Left cardiac atrium (tissue), 4 donors: ENCODE measurements at places on chromosomes 11 and 22. TPM values are rescaled to one million over a fixed set of nuclear protein-coding genes. Genes with fewer than 3 reads are reported as not detected.

DNA sequence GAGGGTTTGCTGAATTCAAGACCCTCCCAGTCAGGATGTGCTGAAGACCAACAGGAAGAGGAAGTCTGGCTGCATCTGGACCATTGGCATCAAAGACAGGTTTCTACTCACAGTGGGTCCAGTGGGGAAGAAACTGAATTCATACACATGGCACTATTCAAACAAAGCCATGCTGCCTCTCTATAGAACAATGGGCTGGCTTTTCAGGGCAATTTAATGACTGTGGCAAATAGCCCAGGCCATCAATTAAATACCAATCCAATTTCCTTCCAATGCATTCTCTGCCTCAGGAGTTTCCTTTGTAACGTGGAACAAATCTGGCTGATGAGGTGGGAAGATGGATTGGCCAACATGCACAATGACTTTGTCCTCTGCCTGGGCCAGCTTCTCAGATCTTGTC, 98.6 kb downstream of the SEZ6L start:
- no peak for DNase-seq

GRCh38 chr11:121372671-121373429, 79.3 kb upstream of the SORL1 start:
- no peak for DNase-seq

The LGR4 gene
- total RNA-seq: 33.3 TPM

The IL17REL gene
- not detected for total RNA-seq

The RHOD gene
- total RNA-seq: 33.6 TPM

The HSPB2 gene
- total RNA-seq: 37.3 TPM

The GGTLC3 gene
- total RNA-seq: not detected

GRCh38 chr22:32603651-32604540, 129.3 kb downstream of the FBXO7 start:
- DNase-seq: no peak

DNA sequence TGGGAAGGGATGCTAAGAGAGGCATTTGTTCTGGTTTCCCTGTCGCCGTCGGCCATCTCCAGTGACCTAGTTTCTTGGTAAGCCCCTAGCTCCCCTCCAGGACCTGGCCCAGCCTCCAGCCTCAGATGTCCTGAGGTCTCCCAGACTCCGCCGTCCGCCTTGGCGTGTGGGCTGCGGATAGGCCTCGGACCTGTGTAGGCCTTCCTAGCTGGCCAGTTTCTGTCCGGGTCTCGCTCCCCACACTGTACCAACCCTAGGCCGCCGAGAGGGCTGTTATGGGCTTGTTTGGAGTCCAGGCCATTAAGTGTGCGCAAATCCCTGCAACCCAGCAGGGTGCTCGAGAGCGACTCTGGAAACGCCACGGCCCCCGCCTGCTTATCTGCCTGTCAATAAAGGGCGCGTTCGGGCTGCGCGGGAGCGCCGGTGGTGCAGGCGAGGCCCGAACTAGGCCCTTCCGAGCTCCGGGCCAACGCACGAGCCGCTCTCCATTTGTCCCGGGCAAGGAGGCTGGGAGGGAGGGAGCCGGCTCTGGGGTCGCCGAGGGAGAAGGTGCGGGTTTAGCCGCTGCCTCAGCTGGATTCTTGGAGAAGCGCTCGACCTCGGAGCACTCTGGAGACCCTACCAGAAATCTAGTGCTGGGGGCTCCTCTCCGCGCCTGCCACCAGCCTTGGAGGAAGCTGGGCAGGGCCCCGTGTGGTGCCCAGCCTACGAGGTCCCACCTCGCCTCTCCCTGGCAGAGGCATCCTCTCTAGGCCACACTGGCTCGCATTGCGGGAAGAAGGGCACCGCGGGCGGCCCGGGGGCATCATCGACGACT, 8.7 kb upstream of the PAX6 start:
- DNase-seq: no peak

GRCh38 chr22:36465232-36466021, 16.0 kb downstream of the TXN2 start:
- peak; percentile 81 for DNase-seq

DNA sequence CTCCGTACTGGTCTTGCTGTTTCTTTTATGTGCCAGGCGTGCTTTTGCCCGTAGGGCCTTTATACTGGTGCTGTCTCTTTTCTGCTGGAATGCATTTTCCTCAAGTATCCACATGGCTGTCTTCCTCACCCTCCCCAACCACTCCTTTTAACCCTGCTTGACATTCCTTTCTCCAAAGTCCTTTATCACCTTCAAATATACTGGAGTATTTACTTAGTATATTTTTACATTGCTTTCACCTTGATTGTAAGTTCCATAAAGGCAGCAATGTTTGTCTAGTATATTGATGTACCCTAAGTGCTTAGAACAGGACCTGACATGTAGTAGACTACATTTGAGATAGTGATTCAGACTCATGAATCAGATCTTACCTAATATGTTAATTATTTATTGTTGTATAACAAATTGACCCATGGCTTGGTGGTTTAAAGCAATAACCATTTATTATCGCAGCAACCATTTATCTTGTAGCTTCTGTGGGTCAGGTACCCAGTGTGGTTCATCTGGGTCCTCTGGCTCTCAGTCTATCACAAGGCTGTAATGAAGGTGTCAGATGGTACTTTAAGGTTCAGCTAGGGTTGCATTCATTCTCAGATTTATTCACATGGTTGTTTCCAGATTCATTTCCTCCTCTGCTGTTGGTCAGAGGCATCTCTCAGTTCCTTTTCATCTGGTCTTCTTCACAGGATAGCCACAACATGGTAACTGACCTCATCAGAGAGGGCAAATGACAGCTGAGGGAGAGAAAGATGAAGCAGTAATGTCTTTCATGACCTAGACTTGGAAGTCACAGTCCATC, 34.2 kb downstream of the DDX10 start:
- no peak for DNase-seq

- no peak for DNase-seq
These were observed 43.6 kb downstream of the ARHGAP8 start for GRCh38 chr22:44795701-44796630.

GRCh38 chr22:31148488-31148887, 8.2 kb upstream of the PLA2G3 start:
- DNase-seq: no peak

The IGLL1 gene
- not detected for total RNA-seq

DNA sequence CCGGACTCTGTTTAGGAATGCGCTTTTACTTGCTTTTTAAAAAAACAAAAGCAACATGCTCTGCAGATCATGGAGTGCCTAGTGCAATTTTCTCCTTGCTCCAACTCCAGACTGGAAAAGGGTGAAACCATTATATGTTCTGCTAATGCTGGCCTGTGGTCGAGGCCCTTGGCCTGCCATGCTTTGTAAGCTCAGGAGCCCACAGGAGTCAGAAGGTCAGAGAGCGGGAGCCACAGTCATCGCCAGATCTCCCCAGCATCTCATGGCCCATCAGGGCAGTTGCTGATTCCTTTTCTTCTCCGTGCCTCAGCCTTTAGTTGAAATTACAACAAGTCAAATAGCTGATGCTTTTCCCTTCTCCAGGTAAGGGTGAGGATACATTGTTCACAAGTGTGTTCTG, 80.3 kb downstream of the DDIAS start:
- DNase-seq: no peak

The OR52E2 gene
- not detected for total RNA-seq

The MOGAT2 gene
- total RNA-seq: 0.26 TPM

GRCh38 chr11:98431463-98432359, 589.0 kb upstream of the CNTN5 start:
- DNase-seq: no peak

DNA sequence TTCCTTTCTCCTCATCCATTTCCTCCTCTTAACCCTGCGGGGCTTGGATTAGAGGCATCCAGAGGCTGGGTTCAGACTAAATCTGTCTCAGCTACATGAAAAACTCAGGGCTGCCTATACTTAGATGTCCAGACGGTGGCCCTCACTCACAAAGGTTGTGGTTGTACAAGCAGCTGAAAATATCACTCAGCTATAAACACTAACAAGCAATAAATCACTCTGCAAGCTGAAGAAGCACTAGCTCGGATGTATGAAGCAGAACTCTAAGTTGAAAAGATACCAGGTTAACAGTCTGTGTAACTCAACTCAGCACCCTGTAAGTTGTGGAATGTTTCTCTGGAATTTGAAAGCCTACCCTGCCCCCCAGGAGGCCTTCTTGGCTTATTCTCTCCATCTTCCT, 82.9 kb downstream of the EXT2 start:
- DNase-seq: no peak

GRCh38 chr11:198236-198806, 5.4 kb downstream of the SCGB1C1 start:
- peak; percentile 17 for DNase-seq

- DNase-seq: no peak
These were observed 218.2 kb downstream of the JRKL start for GRCh38 chr11:96607864-96608558.

The OR56A1 gene
- not detected for total RNA-seq

The PDGFB gene
- total RNA-seq: 17.5 TPM

DNA sequence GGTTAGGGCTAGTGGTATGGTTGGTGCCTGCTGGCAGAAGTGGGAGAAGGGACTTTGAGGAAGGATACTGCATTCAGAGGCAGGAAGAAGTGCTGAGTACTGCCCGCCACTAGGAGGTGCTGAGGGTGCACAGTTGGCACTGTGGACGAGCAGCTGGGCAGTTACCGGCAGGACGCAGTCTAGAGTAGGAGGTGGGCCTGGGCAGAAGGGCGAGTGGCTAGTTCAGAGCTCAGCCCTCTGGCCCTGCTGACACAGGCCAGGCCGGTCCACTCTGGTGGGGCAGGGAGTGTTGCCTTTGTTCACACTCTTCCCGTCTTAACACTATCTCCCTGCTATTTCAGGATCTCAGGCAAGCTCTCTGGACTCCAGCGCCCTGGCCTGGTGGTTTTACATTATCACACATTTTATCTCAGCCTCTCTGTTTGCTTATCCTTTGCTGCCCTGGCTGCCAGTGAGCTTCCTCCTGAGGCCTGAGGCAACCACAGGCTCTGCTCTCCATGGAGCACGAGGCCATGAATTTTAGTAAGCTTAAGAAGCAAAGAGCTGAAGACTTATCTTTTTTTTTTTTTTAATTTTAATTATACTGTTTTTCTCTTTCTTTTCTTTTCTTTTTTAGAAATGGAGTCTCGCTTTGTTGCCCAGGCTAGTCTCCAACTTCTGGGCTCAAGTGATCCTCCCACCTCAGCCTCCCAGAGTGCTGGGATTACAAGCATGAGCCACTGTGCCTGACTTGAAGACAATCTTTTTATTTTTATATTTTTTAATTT, 26.9 kb downstream of the SNAP29 start:
- DNase-seq: peak; percentile 86

The RPS6KB2 gene
- total RNA-seq: 25.5 TPM

The HEPHL1 gene
- not detected for total RNA-seq

GRCh38 chr11:44138980-44139379, 43.5 kb downstream of the EXT2 start:
- no peak for DNase-seq

- DNase-seq: no peak
These were observed 568.9 kb downstream of the LUZP2 start for GRCh38 chr11:25065746-25066145.

GRCh38 chr11:85694385-85694980, 8.5 kb upstream of the CCDC89 start:
- no peak for DNase-seq

DNA sequence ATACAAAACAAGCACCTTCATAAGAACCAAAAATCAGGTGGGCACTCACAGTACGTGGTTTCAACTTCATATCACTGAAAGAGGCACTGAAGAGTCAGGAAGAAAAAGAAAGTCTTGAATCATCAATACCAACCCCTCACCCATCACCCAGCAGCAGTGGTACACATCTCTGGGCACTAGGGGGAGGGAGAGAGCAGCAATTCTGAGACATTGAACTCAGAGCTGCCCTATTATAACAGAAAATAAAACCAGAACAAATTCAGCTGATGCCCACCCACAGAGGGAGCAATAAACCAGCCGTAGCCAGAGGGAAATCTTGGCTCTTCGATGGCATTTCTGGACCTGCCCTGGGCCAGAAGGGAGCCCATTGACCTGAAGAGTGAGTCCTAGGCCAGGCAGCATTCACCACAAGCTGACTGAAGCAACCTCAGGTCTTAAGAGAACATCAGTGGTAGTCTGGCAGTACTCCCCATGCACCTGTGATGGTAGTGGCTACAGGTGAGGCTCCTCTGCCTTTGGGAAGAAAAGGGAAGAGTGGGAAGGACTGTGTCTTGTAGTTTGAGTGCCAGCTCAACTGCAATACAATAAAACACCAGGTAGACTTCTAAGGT, 42.2 kb upstream of the FAM181B start:
- DNase-seq: no peak

The LMO2 gene
- total RNA-seq: 15.8 TPM

DNA sequence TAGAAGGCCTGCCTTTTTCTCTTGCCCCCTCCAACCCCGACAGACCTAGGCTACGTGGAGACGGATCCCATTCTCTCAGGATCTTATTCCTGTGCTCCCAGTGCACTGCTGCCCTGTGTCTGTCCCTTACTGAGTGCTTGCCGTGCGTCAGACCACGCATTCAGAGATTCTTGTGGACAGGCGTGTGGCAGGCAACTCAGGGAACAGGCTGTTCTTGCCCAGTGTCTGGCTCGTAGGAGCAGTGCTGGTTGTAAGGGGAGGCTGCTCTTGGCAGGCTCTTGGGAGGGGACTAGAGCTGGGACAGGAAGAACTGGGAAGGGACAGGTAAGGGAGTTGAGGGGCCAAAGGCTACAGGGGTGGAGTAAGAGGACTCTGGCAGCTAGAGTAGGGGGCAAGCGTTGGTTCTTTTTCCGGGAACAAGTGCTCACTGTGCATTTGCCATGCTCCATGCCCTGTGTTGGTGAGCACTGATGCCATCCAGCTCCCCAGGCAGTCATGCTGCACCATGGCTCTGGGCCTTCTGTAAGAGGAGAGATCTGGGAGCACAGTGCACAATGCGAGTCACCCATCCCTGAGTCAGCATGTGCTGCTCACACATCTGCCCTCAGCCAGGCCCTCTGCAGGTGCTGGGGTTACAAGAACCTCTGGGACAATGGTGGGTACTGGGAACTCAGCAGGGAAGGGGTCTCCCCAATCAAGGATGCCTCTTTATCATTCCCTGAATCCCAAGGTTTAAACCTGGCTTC, 119.1 kb downstream of the TBC1D22A start:
- DNase-seq: peak; percentile 59

- no peak for DNase-seq
These were observed 534.7 kb downstream of the CNTN5 start for GRCh38 chr11:99555486-99555885.

- DNase-seq: no peak
These were observed 141.0 kb downstream of the MSANTD4 start for GRCh38 chr11:105881027-105881426.

DNA sequence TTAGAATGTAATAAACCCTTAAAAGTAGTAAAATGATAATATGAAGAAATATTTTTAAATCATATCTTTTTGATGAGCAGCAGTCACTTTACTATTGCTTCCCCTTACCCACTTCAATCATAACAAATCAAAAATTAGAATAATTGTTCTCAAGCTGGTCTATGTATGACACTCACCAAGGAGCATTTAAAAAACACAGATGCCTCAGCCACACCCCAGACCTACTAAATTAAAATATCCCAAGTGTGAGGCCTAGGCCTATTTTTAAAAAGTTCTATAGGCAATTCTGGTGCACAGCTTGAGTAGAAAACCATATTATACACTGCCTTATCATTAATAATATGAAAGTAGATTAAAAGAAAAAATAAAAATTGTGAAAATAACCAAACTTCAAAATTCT, 15.2 kb downstream of the KIF18A start:
- no peak for DNase-seq

The MMP12 gene
- total RNA-seq: not detected
